ENCODE measurements at places on chromosomes 2 and 18.

DNA sequence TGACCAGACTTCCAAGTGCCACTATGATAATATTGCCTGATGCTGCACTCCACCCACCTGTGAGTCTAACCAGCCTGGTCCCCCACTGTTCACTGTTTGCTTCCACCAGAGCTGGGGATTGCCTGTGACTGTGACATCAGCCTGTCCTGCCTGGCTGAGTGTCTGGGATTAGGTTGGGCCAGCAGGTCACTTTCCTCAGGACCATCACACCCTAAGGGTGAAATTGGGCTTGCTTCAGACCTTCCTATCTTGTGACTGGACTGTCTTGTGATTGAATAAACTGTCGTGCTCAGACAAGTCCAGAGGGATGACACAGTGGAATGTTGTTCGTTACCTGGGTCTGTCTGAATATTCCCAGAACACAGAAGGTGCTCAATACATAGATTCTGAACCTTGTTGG lies 87.4 kb upstream of the HK2 start:
- no peak for DNase-seq
- H3K4me1 ChIP-seq: peaks cover 4% of the 10 kb centered on the region
- H3K4me3 ChIP-seq: no peak overlapping the region
- H3K27ac ChIP-seq: no peak overlapping the region
- H3K36me3 ChIP-seq: no peaks in the 10 kb centered on the region

DNA sequence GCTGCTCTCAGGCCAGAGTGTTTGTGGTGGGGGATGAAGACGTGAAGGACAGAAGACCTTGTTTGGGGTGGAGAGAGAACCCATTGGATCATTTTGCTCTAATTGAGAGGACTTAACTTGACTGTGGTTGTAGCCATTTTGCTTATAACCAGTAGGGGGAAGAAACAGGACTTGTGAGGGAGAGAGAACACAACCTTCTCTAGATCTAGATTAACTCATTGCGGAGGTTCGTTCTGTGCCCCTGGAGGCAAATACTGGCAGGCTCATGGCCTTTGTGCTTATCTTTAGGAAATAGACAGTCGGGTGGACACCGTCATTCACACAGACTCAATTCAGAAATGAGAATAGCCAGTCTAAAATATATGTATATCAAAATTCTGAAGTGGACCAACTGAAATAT lies 147.0 kb upstream of the LHCGR start:
- H3K27ac ChIP-seq: no peak overlapping the region
- no peak overlapping the region for H3K4me3 ChIP-seq
- H3K36me3 ChIP-seq: no peaks in the 10 kb centered on the region

GRCh38 chr18:26422472-26423162 lies 125.7 kb downstream of the KCTD1 start:
- H3K4me3 ChIP-seq: no peak overlapping the region
- no peak for DNase-seq
- H3K27me3 ChIP-seq: no peaks in the 10 kb centered on the region

DNA sequence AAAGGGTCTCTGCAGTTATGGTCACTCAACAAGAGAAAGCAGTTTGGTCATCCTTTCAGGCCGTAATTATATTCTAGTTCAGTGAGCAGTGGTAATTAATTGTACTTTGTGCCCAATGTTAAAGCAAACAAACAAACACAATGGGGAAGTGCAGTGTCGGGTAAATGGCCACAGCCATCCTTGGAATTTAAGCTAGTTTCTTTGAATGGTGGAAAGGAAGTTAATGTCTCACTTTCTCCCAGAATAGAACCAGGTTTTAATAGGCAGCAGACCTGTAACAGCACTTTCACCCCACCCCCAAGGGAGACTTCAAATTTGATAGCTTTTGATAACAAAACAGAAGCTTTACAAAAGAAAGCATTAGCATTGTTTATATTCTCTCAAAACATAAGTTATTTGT lies 20.0 kb upstream of the ITGAV start:
- peaks cover 7% of the 10 kb centered on the region for H3K4me1 ChIP-seq
- H3K36me3 ChIP-seq: no peaks in the 10 kb centered on the region
- H3K27me3 ChIP-seq: no peaks in the 10 kb centered on the region
- no peak overlapping the region for H3K4me3 ChIP-seq
- no peak for DNase-seq
- no peak overlapping the region for H3K27ac ChIP-seq

DNA sequence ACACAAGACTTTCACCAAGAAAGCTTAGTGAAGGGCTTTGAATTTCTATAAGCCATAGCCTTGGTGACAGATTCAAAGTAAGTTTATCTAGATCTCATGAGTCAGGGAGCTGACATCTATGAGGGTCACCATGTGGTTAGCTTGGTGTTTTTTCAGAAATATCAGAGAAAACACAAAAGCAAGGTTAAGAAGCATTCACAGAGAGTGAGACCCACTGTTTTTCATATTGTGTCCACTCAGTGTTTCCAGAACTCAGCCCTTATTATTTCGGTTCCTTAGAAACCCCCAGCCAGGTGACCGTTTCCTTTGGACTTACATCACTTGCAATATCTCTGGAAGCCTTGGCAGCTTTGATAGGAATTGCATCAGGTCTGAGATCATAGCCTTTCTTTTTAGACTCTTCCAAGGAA lies 76.6 kb downstream of the NEB start:
- H3K4me1 ChIP-seq: no peaks in the 10 kb centered on the region
- no peaks in the 10 kb centered on the region for H3K27me3 ChIP-seq
- no peak overlapping the region for H3K4me3 ChIP-seq
- no peaks in the 10 kb centered on the region for H3K36me3 ChIP-seq
- DNase-seq: no peak

Data from stomach (tissue), 19 donors.